Adipocyte (in vitro differentiated cells): ENCODE measurements at places on chromosomes 1 and 21.

DNA sequence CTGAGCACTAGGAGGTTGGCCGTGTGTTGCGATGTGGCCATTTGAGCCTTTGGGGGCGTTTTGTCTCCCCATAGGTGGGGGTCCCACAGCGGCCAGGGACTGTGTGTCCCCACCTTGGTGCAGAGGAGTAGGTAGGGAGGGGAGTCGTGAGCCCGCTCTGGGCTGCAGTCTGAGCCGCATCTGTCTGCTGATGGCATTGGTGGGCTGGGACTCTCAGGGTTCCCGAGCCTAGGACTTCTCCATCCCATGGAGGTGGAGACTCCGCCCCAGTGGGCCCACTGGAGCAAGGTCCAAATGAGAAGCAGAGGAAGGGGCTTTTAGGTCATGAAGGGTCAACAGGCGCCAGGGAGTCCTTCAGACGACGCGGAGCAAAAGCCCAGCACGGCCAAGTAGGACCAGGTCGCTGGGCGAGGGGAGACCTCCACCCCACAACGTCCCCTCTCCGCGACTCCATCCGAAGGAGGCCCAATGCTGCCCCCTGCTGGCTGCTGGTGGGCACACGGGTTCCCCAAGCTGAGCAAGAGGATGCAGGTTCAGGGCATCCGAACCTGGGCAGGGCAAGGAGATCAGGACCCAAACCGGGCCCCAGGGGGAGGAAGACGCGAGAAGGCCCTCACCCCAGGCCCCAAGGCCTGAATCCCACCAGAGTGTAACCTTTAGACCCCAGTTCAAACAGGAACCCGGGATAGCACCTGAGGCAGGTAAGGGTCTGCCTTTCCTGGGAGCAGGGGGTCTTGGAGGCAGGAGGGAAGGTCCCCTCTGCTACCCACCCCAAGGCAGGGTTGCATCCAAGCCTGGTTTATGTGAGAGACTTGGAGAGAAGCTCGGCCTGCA lies 14.9 kb downstream of the TTC34 start:
- peak; percentile 7 for DNase-seq

- DNase-seq, result peak; percentile 38
Observed at GRCh38 chr1:232599178-232600041, 30.5 kb downstream of the SIPA1L2 start.

GRCh38 chr1:212529211-212529741 lies 79.3 kb upstream of the ATF3 start:
- peak; percentile 39 for DNase-seq

GRCh38 chr1:209109001-209109785 lies 474.3 kb upstream of the CAMK1G start:
- DNase-seq, result no peak

GRCh38 chr1:205448540-205449253 lies 7.1 kb downstream of the BLACAT1 start:
- no peak for DNase-seq

DNA sequence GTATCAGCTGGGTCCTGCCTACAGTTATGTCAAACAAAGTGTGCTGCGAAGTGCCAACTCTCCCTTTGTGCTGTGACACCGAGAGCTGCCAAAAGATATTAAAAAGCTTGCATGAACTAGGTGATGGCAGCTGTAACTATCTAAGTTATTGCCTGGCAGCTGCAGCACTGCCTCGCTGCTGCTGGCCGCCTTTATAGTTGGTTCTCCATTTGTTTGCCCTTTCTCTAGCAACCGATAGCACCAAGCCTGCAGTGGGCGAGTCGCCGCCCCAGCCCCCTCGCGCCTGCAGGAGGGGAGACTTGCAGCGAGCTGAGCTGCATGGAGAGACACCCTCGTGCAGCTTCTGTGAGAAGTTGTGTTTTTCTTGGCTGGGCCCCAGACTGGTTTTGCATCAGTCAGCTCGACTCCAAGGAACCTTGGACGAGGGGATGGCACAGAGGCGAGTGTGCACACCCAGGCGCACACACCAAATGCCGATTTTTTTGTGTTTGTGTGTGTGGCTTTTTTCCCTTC lies 330.6 kb downstream of the RPS6KC1 start:
- no peak for DNase-seq

DNA sequence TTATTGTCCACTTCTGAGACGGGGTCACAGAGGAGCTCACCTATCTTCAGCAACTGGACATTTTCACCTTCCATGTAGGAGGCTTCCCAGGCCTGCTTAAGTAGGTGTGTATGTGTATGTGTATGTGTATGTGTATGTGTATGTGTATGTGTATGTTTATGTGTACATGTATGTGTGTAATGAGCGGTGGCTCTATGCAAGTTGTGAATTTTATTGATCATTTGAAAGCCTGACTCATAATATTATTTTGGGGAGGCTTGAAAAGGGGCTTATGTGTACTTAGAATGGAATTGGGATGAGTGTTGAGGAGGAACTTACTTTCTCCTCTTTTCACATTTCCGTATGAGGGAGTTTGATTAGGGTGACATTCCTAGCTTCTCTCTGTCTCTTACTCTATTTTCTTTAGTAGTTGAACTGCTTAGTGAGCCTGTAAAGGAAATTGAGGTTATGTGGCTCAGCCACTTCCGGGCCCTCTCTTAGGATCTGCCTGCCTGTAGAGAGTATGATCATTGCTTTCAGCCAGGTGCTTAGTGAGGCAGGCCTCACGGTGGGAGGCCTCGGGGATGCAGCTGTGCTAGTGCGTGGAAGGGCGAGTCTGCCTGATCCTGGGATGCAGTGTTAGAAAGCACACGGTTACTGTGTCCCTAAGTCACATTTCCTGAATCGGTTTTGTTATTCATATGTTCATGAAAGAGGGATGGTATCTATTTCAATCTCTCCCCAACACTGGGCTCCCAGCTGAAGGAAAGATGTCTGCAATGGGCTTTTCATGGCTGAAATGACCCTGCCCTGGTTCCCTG lies 61.0 kb downstream of the IER5 start:
- DNase-seq, result no peak

- DNase-seq, result peak; percentile 56
Observed at GRCh38 chr1:195717651-195718050, 890.6 kb downstream of the KCNT2 start.

DNA sequence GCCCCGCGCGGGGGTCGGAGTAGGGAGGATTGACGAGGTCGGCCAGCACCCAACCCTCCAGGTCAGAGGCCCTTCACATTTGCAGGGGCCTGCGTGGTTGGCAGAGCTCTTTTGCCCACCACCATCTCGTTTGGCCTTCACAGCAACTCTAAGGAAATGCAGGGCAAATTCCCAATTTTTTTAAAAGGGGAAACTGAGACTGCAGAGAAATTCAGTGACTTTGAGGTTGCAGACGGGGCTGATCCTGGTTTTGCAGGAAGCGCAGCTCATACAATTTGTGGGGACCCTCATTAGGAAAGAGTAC lies 430 bp upstream of the ACBD3 start:
- no peak for DNase-seq

DNA sequence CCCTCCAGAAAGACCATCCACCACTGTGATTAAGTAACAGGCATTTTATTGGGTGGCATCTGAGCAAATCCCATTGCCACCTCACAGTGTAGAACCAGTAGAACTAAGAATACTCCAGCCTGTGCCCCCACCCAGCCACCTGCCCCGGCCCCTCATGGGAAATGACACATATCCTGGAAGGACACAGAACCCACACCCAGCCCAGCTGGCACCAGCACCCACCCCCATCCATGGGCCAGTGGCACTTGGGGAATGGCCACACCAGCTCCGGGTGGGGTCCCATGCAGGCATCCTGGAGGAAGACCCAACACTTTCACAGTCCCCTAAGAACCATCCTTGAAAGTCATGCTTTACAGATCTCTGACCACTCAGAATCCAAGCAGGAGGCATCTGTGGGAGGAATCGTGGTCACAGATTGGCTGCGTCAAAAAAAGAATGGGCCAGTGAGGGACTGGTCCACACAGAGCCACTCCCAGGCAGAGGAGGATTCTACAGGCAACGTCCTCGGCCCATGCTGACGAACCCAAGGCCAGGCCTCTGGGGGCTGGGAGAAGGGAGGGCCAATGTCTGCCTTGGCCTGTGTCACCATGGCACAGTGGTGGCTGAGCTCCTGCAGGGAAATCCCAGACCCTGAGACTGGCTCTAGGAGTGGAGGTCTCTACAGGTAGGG lies 12.1 kb upstream of the TAS1R2 start:
- DNase-seq, result no peak

GRCh38 chr1:45493116-45493697 lies 2.2 kb upstream of the TESK2 start:
- DNase-seq, result peak; percentile 84

DNA sequence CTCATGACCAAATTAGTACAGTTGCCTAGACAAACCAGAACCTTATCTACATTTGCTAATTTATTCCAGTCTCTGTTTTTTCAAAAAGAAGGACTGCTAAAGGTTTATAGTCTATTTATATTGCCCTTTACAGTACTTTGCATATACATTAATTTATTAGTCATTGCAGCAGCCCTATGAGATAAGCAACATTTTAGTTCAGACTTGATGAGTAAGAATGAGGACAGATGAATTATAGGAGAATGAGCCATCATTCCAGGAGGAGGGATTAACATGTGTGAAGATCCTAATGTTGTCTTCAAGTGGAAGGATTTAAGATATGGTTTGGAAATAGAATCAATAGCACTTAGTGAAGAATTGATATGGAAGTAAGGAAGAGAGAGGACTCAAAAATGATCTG lies 152.4 kb downstream of the KCTD3 start:
- no peak for DNase-seq

DNA sequence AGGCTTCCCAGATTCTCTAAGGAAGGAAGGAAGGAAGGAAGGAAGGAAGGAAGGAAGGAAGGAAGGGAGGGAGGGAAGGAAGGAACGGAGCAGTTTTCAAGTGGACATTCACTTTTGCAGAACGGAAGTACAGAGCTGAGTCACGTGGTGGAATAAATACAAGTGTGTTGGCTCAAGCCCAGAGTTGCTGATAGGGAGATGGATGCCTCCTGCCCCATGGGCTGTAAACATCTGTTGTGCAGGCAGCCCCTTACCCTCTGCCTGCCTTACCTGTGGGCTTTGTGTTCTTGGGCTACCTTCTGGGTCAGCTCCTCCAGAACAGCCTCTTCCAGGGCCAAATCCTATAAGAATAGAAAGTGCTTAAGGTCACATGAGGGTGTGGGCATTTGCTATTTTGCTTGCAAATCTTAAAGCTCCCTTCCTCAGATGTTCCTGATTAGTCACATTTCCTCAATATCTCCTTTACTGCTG lies 121.7 kb downstream of the SMYD2 start:
- no peak for DNase-seq

- DNase-seq, result no peak
Observed at GRCh38 chr1:207035877-207036551, 3.5 kb upstream of the C1orf116 start.

- DNase-seq, result no peak
Observed at GRCh38 chr1:63328781-63329180, 6.4 kb downstream of the FOXD3 start.

- peak; percentile 18 for DNase-seq
Observed at GRCh38 chr1:55034476-55035133, 4.7 kb upstream of the PCSK9 start.

- no peak for DNase-seq
Observed at GRCh38 chr1:115462566-115463076, 124.6 kb upstream of the NGF start.

DNA sequence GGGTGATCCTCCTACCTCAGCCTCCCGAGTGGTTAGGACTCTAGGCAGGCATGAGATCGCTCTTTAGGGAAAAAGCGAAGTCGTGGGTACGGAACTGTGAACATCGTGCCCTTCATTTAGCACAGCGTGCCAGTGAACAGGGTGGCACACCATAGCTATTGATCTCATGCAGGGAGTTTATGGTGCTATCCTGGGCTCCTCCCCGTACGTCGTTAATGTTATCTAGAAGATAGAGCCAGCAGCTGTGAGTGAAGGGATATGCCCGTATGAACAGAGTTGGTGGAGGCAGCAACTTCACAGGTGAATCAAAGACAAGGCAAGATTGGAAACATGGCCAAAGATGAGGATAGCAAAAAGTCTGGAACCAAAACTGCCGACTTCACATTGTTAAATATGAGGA lies 11.2 kb downstream of the CLCN6 start:
- no peak for DNase-seq

DNA sequence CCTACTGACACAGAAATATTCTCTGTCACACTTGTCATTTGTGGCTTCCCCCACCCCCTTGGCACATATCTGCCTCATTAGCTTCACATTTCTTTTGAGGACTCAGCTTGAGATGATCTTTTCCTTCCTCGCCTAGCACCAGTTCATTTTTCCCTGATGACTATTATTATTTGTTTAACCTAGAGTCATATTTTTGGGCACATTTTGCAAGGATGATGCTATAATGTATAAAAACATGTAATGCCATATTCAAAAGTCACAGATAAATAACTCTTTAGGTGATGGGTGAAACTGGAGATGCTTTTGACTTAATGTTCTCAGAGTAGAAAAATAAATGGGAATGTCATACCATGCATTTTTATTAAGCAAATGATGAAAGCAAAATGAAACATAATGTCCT lies 202.7 kb downstream of the BACH1 start:
- peak; percentile 63 for DNase-seq

DNA sequence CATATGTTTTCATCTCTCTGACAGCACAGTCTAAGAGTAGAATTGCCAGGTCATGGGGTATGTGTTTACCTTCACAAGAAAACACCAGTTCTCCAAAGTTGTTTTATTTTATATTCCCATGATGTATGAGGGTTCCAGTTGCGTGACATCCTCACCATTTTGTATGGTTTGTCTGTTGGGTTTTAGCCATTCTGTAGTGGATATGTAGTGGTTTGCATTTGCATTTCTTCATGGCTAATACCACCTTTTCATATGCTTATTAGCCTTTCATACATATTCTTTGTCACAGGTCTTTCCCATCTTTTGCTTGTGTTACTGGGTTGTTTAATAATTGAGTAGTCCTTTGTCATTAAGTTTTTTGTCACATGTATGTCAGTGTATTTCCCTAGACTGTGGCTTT lies 132.1 kb downstream of the DYRK1A start:
- no peak for DNase-seq

GRCh38 chr1:25805863-25806225 lies 5.9 kb downstream of the SELENON start:
- DNase-seq, result peak; percentile 52

DNA sequence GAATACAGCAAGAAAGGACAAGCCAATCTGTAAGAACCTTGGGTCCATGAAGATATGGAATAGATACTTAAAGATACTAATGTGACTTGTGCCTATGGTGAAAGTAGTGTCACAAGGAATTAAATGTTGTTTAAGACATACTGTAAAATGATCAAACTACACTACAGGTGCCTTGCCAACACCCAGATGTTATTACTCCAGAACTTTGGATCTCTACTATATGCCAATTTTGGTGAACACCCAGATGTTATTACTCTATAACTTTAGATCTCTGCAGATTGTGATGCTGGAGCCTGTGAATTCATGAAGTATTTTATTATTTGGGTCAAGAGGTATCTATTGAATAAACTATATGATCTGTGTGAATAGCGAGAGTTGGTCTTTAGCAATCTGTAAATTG lies 59.9 kb upstream of the B3GALT5 start:
- DNase-seq, result no peak

DNA sequence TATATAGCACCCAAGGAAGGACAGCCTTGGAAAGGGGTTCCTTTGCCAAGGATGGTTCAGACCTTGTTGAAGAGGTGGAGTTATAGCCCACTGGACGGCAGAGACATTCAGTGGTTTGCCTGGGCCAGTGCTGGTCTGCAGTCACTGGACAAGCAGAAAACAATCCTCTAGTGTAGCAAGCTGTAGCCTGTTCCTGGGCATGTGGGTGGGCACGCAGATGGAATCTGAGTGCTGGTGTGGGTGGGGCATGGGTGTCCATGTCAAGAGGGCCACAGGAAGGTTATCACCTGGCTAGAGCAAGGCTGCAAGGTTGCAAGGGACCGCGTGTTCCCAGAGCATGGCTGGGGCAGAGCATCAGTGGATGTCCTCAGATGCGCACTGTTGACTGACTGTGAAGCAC lies 244.7 kb downstream of the PTPRU start:
- DNase-seq, result no peak

- DNase-seq, result no peak
Observed at GRCh38 chr1:27886353-27886679, 14.0 kb downstream of the THEMIS2 start.
